ENCODE measurements at places on chromosomes 13 and 19.

DNA sequence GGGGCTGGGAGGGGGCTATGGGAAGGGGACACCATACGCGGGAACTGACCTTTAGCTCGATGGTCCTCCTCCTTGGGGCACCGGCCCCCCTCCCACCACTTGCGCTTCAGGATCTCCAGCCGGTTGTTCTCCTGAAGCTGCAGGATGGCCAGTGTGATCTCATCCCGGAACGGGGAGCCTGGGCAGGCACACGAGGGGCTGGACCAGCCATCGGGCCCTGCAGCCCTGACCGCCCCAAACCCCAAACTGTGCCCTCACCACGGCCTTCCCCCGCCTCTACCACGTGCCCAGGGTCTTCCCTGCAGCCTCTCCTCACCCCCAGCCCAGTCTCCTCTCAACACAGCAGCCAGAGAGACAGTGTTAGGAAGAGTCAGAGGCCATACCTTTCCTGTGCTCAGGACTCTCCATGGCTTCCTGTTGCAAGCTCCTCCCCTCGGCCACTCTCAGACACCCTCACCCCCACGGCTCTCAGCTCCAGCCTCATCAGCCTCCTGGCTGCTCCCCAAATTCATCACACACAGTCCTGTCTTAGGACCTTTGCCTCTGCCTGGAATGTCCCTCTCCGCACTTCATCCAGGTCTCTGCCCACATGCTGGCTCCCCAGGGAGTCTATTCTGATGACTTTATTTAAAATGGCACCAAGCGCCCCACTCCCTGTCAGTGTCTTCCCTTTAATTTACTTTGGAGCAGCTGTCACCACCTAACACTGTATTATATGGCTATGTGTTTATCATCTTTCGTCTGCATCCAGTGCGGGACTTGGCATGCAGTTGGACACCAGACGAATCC is 9.7 kb upstream of the ATP1A3 start:
- DNase-seq: no peak

DNA sequence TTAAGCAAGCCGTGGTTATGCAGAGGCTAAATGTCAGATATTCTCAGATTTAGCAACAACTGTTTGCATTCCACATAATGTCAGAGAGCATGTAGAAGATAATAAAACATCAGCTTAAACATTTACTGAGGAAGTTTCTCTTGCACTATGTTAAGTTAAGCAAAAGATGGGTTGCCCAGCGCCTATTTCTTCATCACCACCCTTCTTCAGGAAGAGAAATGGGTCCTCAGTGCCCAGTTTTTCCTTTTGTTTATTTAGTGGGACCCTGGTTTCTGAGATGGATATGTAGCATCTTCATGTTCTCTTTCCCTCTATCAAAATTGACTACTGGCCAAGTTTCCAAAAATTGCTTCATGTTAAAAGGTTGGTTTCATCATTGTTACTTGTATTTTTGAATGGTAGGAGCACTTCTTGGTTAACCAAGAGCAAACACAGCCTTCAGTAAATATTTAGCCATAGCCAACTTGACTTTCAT is 356.8 kb downstream of the RFC3 start:
- DNase-seq: peak; percentile 47

DNA sequence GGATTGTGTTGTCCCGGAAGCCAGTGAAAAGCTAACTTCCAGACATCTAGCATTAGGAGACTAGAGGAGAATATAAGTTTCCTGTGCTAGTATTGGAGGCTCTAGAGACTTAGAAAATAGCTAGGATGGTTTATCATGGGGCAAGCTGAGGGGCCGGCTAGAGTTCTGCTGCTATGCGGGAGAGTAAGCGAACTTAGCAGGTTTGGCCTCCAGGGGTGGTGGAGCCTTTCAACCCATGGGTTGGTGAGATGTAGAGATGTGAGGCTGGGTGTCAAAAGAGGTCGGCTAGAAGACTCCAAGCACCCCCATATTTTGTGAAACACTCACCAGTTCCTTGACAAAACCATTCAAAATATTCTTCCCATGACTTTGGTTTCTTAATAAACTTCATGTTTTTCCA is 4.4 kb downstream of the SULT2A1 start:
- DNase-seq: no peak

GRCh38 chr19:33390908-33391630 is 17.6 kb downstream of the CEBPG start:
- DNase-seq: no peak

DNA sequence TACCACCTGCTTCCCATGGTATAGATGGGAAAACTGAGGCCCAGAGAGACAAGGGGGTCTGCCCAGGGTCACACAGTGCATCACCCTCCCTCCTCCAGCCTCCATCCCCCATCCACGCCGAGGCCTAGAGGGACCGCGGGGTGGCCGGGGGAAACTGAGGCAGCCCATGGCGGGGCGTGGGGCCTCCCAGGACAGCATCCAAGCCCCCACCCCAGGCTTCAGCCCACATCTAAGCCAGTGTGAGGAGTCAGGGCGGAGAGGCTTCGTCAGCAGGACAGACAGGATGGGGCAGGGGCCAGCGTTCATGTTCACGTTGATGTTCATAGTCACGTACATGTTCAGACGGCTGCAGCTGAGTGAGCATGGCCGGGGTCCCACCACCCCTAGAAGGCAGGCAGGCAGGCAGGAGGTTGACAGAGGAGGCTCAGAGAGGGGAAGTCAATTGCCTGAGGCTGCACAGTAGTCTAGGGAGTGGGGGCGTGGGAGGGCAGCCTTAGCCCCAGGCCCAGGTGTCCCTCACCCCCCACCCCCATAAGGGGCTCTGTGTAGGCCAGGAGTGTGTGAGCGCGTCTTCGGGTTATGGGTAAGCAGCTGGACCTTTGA is 23.3 kb downstream of the SMIM24 start:
- DNase-seq: no peak

- DNase-seq: no peak
Observed at GRCh38 chr13:88294368-88294767, 623.2 kb downstream of the SLITRK5 start.

GRCh38 chr13:106916329-106916976 is 348.5 kb upstream of the ARGLU1 start:
- DNase-seq: peak; percentile 18

- peak; percentile 17 for DNase-seq
Observed at GRCh38 chr19:18128044-18128443, 24.9 kb upstream of the PIK3R2 start.

DNA sequence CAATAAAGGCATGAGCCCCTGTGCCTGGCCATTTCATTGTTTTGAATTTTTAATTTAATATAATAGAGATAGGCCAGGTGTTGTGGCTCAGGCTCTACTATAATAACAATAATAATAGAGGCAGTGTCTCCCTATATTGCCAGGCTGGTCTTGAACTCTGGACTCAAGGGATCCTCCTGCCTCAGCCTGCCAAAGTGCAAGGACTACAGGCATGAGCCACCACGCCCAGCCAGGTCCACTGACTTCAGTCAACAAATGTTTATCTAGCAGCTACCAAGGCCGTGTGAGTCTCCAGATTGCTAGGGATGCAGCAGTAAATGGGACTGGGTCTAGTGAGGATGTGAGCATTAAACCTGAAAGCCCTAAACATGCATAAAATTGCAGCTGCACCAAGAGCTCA is 13.8 kb upstream of the ILF3 start:
- no peak for DNase-seq

GRCh38 chr19:48842789-48843162 is 6.5 kb upstream of the HSD17B14 start:
- peak; percentile 61 for DNase-seq

GRCh38 chr13:25204863-25205262 is 32.8 kb upstream of the AMER2 start:
- DNase-seq: no peak

DNA sequence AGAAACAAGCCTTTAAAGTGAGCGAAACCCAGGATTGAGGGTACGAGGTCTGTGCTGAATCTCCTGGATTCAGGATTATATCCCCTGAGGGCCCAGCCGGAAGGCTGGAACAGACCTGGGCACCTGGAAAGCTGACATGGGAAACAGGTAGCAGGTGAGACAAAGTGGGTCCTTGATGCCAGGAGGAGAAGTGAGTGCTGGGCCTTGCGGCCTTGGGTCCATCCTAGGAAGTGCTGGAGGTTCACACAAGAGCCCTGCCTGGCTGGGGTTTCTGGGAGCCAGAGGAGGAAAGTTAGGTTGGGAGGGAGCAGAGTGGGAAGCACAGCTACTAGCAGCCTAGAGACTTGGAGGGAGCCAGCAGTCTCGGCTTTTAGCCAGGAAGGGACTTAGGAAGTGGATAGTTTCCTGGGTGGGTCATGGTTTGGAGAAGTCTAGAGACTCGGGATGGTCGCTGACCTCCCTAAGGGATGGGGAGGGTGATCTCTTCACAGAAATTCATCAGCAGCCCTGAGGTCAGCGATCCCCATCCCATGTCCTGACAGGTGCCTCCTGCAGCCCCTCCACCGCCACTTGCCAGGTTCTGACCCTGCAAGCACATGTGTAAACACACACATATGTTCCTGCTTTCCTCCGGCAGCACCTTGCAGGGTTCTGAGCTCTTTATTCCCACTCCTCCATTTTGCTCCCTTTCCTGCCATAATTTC is 29.4 kb upstream of the ZNF492 start:
- no peak for DNase-seq

DNA sequence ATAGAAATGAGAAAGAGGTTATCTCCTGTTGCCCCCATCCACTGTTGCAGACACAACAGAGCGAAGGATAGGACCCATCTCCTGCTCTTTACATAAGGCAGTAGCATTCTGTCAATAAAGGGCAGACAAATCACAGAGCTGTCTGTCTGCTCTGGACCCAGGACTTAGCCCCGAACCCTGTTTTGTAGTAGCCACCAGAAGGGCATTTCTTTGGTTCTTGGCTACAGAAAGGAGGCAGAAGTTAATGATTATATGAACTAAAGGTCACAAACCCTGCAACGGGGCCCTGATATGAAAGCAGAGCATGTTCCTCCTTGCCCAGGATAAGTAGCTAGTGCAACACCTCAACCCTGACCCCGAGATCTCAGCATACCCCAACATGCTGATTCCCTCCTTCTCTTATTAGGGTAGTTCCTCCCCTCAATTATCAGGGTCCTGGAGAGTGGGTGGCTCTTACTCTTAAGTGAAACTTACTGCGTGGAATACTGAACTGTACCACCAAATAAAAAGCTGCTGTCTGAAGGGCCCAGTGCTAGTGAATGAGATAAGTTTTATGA is 680.4 kb upstream of the SPRY2 start:
- no peak for DNase-seq

DNA sequence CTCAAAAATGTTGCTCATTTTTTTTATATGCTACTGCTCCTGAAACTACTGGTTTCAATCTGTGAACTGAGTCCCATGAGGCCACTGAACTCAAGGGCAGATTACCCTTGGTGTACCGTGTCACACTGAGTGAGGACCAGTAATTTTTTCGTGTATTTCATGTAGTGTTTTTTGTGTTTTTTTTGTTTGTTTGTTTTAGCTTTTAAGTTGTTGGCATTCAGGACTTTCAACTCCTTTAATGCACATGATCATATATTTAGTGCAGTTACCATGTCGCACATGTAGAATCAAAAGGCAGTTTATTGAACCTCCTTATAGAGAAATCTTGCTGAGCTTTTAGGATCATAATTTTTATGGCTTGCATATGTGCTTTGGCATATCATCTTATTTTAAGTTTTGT is 58.0 kb downstream of the TPT1 start:
- no peak for DNase-seq

DNA sequence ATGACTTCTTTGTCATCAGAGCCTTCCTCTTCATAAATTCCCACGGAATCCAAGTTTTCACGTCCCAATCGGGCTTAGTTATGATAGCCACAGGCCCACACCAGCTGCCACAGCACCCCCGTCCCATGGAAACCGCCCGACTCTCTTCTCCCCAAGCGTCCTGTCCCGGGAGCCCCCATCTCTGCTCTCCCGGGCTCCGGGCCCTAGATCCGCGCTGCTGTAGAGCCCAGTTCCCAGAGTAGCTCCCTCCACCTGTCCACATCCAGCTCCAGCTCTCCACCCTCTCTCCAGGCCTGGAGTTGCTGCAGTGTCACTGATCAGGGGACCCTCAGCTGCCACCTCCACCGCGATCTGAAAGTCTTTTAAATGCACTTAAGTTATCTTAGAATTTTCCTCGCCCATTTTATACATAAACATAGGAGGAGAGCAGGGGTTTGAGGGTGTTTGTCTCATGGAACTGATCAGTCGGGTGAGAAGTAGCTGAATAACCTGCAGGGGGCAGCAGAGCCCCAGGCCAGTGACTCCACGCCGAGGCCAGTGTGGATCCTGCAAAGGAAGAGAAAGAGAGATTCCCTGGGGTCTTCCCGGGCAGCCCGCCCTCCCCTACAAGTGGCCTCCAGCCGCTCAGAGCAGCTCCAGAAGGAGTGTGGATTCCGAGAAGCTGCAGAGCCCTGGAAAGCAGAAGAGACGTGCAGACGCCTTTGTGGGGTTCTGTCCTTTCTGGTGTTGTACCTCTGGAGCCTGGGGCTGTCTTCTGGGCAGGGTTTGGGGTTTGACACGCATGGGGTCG is 1.1 kb upstream of the ZNF763 start:
- peak; percentile 66 for DNase-seq

DNA sequence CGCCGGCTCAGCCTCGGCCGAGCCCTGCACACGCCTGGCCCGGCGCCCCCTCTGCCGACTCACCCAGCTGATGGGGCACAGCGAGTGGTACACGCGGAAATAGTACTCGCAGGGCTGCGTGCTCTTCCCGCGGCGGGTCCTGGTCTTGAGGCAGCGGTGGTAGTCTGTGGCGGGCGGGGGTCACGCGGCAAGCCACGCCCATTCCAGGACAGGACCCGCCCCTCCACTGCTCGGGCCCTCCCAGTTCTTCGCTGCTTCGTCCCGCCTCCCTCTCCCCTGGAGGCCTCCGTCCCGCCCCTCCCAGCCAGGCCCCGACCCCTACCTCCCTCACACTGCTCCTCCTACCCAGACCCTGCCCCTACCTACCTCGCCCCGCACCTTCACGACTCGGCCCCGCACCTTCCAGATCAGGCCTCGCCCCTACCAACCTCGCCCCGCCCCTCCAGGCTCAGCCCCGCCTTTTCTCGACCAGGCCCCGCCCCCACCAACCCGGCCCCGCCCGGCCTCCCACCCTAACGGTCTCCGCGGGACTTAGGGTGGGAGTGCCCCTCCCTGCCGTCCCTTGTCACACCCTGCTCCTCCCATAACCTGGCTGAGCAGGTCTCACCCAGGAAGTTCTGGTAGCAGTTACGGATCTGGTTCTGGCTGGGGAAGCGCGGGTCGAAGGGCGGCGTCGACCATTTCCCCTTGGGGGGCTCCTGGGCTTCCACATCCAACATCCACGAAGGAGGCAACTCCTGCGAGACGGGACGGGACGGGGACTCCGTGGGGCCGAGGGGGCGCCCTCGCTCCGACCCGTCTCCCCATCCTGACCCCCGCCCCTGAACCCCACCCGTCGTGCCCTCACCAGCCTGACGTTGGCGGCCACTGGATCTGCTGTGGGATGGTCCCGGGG is 469 bp downstream of the COX6B2 start:
- DNase-seq: peak; percentile 21

- DNase-seq: peak; percentile 98
Observed at GRCh38 chr13:109384491-109385241, 401.7 kb downstream of the IRS2 start.

- no peak for DNase-seq
Observed at GRCh38 chr13:77543711-77544110, 8.2 kb downstream of the SCEL start.

DNA sequence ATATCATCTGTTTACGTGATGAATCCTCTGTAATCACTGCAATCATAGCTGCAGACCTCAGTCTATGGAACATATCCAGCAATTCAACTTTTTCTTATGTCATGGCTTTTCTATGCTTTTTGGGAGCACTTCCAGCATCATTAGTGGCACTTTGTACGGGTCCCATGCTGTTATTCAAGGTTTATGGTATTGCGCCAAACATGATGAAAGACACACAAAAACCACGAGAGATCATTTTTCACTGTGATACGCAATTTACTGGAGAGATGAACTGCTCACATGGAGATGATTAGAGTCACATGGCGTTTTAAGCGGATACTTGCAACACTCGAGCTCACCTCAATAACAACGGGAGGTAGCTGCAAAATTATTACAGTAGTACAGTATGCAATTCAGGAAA is 2101.7 kb upstream of the PCDH20 start:
- DNase-seq: peak; percentile 85

All from fibroblast of mammary gland (primary cell).